ENCODE measurements at places on chromosomes 6 and 20.
A peak's percentile ranks its signal among the peaks of the same experiment; 100 is the strongest.

DNA sequence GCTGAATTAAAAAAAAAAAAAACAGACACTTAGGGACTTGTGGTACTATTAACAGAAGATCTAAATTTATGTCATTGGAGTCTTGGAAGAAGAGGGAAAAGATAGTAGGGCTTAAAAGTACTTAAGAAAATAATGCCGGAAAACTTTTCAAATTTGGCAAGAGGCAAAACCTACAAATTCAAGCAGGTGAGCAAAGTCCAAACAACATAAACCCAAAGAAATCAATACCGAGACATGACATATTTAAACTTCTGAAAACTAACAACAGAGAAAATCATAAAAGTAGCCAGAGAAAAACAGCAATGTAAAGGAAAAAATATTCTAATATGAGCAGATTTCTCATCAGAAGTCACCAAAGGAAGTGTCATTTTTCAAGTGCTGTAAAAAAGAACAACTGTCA, 44.4 kb downstream of the EPM2A start:
- no peak for DNase-seq

- DNase-seq, result no peak
Observed at GRCh38 chr20:5511505-5511904, 194.8 kb upstream of the PROKR2 start.

GRCh38 chr6:30915591-30915946, 1.5 kb downstream of the VARS2 start:
- no peak for DNase-seq

DNA sequence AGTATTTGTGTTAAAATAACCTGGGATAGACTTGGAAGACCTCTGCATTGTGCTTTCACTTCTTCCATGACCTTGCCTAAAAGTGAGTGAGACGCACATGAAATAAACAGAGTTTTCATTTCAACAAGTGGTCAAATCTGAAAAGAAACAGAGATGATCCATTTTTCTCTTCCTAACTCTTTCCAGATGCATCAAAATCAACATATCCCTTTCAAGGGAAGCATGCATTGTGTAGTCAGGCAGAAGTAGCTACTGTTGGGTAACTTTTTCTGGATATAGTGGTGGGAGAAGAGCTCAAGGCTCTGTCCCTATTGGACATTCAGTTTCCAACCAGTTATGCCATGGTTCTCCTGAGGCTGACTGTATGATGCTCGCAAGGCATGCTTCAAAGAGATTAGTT, 233.0 kb upstream of the JAG1 start:
- DNase-seq, result no peak

DNA sequence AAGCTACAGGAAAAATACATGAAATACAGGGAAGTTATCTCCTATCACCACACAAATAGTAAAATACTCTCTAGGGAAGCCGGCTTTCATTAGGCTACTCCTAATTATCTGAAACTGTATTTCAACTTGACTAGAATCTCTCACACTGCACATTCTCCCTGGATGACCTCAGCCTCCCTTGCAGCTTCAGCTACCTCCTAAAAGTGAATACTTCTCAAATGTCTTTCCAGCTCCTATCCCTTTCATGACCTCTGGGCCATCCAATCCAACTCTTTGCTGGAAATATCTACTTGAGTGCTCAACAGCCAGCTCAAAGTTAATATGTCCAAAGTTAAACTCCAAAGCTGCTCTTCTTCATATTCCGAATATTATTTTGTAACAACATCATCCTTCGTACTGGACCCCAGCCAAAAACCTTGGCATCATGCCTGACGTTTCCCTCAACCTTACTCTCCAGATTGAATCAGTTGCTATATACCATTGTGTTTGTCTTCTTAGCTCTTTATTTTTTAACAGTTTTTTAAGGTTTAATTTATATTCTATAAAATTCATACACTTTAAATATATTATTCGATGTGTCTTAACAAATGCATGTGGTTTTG, 29.4 kb upstream of the KIF6 start:
- no peak for DNase-seq

DNA sequence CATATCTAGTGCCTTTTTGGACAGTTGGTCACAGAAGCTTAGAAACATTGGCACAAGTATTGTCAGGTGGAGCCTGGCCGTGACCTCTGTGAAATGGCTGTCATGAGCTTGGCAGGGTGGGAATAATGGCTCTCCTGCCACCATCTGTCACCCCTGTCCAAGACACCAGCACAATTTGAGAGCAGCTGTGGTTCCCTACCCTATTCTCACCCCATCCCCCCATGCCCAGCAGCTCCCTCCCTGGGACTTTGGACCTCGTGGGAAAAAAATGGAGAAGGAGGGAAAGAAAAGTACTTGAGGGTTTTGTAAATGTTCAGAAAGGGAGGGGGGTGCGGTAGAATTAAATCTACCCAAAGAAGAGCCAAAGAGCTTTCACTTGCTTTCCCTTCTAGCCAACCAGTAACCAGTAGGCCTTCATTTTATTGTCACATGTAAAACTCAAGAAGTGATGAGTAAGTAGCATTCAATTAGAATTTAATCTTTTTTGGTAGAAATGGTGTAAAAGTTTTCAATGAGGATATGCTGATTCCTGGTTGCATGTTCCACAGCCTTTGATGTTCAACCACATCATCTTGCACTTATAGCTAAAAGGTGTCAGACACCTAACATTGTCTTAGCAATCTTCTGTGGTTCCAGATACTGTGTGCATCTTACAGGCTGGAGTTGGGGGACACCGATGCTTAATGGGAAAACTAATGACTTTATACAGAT, 263.5 kb upstream of the TAB2 start:
- DNase-seq, result no peak

DNA sequence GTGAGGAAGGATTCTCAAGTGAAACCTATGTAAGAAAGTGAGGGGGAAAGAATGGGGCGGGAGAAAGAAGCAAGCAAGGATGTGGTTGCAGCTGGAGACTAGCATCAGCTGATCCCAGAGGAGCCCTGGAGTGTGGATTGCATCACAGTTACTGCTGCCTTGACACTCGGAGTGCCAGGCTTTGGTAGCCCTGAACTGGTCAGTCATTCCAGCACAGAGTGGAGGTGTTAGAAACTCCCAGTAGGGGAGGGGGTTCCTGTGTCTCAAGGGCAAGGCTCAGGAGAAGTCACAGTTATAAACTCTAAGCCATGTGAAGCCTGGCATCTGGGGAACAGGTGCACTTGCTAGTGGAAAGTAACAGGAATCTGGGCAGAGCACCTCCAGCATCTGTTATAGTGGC, 23.5 kb downstream of the SNAP25 start:
- DNase-seq, result no peak

GRCh38 chr20:33852626-33853506, 41.7 kb downstream of the CHMP4B start:
- DNase-seq, result no peak

DNA sequence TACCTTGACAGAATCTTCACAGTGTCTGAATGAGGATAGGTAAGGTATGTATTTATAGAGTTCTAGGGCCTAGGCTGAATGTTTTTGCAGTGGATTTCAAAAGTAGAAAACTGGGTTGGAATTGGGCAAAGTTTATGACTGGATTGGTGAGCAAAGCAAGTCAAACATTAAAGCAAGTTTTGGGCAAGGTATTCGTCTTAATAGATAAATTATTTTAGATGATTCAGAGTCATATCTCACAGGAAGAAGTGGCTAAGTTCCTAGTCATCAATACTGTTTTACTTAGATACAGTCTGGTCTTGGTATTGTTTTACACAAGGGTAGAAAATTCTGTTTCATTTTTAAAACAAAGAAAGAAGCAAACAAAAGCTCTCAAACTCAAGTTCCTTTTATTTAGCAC, 284.1 kb upstream of the EPHA7 start:
- no peak for DNase-seq

DNA sequence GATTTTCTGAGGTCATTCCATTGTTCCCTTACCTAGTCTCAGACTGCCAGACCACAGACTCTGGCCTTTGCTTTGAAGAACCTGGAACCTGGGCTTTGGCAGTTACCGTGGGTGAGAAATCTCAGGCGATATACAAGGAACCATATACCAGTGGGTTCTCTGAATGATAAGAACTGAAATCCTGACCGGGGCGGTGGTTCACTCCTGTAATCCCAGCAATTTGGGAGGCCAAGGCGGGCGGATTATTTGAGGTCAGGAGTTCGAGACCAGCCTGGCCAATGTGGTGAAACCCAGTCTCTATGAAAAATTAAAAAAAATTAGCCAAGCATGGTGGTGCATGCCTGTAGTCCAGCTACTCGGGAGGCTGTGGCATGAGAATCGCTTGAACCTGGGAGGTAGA, 14.3 kb upstream of the SGK2 start:
- DNase-seq, result no peak

- DNase-seq, result no peak
Observed at GRCh38 chr6:48511378-48511777, 400.4 kb upstream of the PTCHD4 start.

GRCh38 chr20:53157443-53158408, 185.6 kb downstream of the TSHZ2 start:
- no peak for DNase-seq

DNA sequence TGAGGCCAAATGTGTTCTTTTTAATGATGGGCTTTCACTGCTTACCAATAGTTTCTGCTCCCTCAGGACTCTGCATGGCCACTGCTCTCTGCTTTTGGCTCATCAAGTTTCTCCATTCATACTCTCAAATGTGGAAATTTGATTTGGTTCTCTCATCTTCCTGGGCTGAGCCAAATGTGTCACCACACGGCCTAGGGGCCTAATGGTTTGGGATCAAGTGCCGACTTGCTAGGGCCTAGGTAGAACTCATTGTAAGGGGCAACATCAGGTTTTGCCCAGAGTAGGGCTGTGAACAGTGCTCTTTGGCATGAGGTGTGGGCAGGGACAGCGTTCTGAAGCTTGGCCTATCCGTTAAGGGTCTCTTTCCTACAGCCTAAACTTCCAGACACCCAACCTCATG, 3.9 kb upstream of the MRPS10 start:
- DNase-seq, result no peak

DNA sequence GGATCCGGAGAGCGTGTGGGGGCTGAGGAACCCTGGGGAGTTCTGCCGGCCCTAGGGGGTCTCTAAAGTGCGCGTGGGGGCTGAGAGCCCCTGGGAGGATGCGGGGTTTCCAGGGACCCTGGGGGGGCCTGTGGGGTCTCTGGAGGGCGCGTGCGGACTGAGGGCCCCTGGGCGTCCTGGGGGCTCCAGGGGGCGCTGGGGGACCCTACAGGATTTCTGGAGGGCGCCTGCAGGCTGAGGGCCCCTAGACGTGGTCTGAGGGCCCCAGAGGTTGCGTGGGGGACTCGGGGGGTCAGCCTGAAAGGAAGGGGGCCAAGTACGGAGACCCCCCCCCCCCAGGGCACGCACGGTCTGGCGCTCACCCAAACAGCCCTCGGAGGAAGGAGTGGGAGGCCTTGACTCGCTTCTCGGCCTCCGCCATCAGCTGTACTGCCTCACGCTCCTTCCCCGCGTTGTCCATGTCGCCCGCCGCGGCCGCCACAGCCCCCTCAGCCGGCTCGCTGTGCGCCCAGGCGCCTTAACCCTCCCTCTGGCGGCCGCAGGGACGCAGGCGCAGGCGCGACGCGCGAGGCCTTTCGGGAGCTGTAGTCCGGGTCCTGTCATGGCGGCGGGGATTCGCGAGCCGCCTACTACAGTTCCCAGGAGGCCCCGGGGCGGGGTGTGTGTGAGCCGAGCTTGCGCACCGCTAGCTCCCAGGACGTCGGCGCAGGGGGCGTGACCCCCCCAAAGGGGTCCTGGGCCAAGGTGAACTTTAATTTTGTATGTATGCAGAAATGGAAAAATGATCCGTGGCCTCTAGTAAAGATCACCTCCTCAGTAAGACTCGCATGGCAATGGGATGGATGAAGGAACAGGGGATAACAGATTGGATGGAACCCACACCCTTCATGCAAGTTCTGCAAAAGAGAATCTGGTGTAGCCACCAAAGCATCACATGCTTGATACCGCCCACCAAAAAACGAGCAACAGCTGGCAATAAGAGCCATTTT, at the start of gene NAPB:
Gene NAPB (minus strand): TSS at position 546 of the 989 bp plus-strand sequence. CDS start 86 bp downstream, at position 460.
- DNase-seq, result peak; percentile 60

DNA sequence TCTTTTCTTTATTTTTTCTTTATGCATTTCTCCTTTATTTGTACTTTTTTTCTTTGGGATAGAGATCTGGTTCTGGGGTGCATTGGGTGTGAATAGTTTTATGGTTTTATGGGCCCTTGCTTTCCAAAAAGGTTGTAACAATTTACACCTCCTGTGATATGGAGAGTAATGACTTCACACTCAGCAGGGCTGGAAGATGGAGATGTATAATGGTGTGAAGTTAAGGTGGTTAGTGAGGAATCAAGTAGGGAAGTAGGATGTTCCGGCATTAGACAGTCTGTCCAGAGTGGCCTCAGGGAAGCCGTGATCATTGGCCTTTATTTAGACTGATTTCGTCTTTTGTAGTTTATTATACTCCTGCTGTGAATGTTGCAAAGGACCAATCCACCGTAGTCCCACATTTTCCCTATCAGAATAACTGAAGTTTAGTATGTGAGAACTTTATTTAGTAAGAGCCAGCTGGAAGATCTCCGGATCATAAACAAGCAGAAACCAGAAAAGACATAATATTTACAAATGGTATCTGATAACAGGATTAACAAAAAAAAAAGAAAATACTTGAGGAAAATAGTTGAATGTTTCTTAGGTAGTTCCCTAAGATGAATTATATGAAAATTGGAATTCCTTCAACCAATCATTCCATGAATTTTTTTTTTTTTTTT, 255.5 kb downstream of the TBC1D7 start:
- no peak for DNase-seq

GRCh38 chr6:93806409-93807270, 387.3 kb upstream of the EPHA7 start:
- DNase-seq, result no peak

- no peak for DNase-seq
Observed at GRCh38 chr6:31659649-31660380, 763 bp downstream of the C6orf47 start.

DNA sequence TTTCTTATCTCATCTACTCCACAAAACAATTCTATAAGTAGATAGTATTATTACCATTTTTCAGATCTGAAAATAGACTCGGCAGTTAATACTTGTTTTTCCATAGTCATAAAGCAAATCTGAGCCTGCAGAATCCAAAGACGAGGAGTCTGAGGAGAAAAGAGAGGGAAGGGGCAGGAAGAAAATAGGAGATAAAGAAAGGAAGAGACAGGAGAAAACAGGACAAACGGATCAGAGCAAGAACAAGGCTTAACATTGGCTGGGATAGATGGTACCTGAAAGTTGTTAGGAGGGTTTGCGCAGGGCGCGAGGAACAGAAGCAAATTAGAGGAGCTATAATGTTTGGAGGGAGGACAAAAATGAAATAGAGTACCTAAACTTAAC, 639 bp upstream of the PPIL1 start:
- no peak for DNase-seq

GRCh38 chr6:80402266-80402665, 295.8 kb downstream of the BCKDHB start:
- no peak for DNase-seq

GRCh38 chr6:130188207-130188899, 34.4 kb downstream of the SAMD3 start:
- DNase-seq, result no peak

DNA sequence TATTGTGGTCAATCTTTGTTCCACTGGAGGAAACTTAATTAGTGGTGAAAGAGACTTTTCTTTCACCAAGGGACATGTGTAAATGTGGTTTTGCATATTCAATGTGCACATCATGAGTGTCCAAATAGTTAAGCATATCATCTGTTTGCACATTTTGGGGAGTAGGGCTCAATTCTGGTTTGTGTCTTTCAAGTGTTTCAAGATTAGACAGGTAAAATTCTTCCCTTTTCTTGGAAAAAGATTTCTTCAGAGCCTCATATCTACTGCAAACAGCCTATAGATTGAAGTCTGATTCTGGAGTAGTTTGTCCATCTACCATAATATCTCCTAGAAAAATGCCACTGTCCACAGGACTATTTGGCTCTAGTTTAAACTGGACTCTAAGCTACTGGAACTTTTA, 26.9 kb upstream of the DEFB118 start:
- no peak for DNase-seq
